ENCODE measurements at places on chromosomes 4 and X. TPM values are rescaled to one million over a fixed set of nuclear protein-coding genes. Genes with fewer than 3 reads are reported as not detected.

The MAGEB6 gene
- not detected for total RNA-seq

- no peak for DNase-seq
Observed at GRCh38 chr4:94590493-94590892, 138.8 kb downstream of the PDLIM5 start.

The ADGRG2 gene
- total RNA-seq = 0.53 TPM

GRCh38 chr4:70298051-70298450, 36.7 kb upstream of the CABS1 start:
- no peak for DNase-seq

The TMEM255A gene
- total RNA-seq = 0.37 TPM

The REELD1 gene
- 0.12 TPM for total RNA-seq

Measured in right lobe of liver (tissue), 6 donors.